Activated CD4-positive, alpha-beta T cell treated with anti-CD3 and anti-CD28 coated beads for 36 hours (primary cell): ENCODE measurements at places on chromosomes 6 and 20. TPM values are rescaled to one million over a fixed set of nuclear protein-coding genes. Genes with fewer than 3 reads are reported as not detected.

Gene STX11
- total RNA-seq: 19.6 TPM

Gene GRM1
- not detected for total RNA-seq

Gene MYCT1
- total RNA-seq: not detected

DNA sequence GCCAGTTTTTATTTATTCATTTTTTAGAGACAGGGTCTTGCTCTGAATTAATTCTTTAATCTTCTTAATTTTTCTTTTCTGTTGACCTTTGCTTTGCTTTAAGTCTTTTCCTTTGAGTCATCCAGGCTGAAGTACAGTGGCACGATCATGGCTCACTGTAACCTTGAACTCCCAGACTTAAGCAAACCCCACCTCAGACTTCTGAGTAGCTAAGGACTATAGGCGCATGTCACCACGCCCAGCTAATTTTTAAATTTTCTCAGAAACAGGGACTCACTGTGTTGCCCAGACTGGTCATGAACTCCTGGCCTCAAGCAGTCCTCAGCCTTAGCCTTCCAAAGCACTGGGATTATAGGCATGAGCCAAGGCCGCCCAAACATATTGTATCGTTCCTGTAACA, 71.3 kb upstream of the GNRH2 start:
- DNase-seq: no peak

GRCh38 chr6:5335020-5335419, 73.7 kb downstream of the FARS2 start:
- DNase-seq: no peak

DNA sequence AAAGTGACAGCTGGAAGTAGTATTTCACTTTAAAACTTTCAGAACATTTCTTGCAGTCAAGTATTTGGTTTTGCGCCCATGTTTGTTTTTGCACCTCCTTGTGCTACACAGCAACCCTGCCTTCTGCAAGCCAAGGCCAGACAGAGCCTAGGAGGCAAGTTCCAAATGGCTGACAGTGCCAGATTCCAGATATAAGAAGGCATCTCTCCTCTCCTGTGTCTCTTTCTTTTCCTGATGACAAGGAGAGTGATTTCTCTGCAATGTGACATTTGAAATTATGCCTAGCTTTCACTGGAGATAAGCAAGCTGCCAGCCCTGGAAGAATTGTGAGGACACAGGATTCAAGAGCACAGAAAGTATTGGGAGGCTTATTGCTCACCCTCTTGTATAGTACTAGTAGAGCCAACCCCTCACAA, 149.1 kb upstream of the TENT5A start:
- DNase-seq: no peak

- DNase-seq: no peak
Observed at GRCh38 chr20:15251171-15251570, 913.8 kb upstream of the FLRT3 start.
